ENCODE measurements at places on chromosomes 7 and 10.

DNA sequence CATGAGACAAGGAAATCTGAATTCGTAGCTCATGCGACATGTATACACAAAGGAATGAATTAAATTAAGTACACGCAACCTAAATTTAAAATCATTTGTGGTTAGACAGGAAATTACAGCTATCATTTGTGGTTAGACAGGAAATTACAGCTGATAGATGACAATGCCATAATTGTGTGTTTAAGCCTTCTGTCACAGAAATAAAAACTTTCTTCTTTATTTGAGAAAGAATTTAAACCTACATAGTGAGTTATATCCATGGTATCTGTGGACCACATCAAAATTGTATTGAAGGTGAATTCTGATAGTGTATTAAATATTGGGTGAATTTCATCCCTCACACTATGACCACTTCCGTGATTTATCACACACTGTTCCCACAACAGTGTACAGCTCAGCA lies 362.9 kb downstream of the MAGI2 start:
- no peak for DNase-seq

GRCh38 chr7:129376778-129377700 lies 57.2 kb upstream of the STRIP2 start:
- no peak for DNase-seq

GRCh38 chr7:55100544-55101327 lies 81.9 kb downstream of the EGFR start:
- no peak for DNase-seq

GRCh38 chr10:122878799-122879338 lies 512 bp downstream of the FAM24B start:
- no peak for DNase-seq

GRCh38 chr10:132948351-132948750 lies 6.0 kb upstream of the CFAP46 start:
- no peak for DNase-seq

GRCh38 chr7:114531326-114531725 lies 116.7 kb downstream of the FOXP2 start:
- no peak for DNase-seq

- no peak for DNase-seq
Observed at GRCh38 chr10:123852411-123852951, 39.1 kb downstream of the CPXM2 start.

DNA sequence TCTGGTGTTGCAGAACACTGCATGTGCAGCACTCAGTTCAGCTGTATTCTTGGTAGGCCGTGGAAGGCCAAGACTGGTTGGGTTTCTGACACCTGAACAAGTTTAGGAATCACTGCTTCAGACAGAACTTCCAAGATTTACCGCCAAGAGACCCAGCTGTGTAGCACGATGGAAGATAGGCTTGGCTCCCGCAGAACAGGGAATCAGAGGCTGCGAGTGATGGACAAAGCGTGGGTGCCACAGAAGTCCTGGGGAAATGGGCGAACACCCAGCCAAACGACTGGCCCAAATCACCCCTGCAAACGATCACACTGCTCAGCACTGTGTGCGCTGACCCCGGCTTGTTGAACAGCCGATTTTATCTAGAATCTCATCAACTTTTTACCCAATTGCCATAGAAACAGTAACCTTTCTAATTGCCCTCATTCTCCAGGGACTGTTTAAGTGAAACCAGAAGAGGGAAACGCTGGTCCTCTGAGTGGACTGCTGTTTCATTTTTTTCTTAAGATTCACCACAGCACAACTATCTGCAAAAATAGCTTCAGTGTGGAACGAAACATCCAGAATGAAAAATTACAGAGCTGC lies 17.9 kb downstream of the ZFAND2A start:
- no peak for DNase-seq

DNA sequence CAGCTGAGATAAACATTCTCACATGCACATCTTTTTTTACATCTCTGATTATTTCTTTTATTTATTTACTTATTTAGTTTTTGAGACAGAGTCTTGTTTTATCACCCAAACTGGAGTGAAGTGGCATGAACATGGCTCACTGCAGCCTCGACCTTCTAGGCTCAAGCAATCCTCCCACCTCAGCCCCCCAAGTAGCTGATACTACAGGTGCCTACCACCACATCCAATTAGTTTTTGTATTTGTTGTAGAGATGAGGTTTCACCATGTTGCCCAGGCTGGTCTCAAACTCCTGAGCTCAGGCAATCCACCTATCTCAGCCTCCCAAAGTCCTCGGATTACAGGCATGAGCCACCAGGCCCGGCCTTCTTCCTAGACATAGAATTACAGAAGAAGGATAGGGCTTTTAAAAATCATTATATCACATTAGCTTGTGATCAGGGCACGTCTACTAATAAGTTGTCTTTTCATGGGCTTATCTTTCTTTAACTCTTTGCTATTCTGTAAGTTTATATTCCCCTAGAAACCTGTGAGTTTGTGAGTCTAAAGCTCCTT lies 5.9 kb downstream of the ASB15 start:
- no peak for DNase-seq

DNA sequence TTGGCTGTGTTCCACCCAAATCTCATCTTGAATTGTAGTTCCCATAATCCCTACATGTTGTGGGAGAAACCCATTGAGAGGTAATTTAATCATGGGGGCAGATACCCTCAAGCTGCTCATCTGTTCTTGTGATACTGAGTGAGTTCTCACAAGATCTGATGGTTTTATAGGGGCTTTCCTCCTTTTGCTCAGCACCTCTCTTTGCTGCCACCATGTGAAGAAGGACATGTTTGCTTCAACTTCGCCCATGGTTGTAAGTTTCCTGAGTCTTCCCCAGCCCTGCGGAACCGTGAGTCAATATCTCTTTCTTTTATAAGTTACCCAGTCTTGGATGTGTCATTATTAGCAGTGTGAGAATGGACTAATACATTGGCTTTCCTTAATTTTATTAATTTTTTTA lies 527.8 kb downstream of the MDFIC start:
- no peak for DNase-seq

DNA sequence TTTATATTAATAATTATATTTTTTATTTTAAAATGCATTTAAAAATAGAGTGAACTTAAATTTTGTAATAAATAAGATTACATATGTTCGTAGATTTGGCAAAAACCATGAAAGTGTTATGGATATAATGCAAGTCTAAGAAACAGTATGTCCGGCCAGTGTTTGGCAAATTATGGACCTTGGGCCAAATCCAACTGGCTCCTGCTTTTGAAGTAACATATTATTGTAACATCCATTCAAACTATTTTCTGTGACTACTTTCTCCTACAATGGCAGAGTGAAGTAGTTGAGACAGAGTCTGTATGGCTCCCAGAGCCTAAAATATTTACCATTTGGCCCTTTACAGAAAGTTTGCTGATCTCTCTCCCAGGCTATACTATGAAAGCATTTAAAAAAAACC lies 38.9 kb downstream of the TMEM229A start:
- no peak for DNase-seq

DNA sequence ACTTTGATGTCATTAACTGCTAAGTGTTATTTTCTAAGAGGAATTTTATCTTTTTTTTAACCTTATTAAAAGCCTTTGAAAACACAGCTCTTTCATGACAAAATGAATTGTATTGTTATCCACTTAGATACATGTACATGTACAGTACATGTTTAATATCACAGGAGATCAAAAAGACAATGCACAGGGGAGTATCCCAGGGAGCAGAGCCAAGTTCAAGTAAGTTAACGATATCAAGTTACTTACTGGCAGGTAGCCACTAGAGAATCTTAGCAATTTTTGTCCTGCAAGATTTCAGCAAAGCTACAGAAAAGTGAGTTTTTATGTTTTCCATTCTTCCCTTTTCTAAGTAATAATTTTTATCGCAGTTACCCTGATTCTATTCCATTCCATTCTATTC lies 33.9 kb upstream of the ARL4A start:
- no peak for DNase-seq

DNA sequence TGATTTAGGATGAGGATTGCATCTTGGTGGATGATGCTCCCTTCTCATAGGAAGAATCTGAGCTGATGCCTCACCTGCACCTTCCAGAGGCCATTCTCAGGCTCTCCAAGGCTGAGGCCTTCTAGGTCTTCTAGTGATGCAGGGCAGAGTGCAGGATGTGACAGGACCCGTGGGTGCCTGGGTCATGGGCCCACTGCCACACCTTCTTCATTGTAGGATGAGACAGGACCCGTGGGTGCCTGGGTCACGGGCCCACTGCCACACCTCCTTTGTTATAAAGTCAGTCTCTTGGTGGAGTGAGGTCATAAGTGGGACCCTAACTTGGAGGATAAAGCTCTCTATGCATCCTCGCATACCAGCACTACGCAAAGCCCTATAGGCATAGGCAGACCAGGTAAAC lies 109.9 kb upstream of the TCERG1L start:
- DNase-seq, result no peak

DNA sequence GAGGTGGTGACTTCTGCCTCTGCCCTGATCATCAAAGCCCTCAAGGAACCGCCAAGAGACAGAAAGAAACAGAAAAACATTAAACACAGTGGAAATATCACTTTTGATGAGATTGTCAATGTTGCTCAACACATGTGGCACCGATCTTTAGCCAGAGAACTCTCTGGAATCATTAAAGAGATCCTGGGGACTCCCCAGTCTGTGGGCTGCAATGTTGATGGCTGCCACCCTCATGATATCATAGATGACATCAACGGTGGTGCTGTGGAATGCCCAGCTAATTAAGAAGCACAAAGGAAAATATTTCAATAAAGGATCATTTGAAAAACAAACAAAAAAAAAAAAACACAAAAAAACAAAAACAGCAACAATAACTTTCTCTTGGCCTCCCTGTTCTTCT lies 59.5 kb upstream of the TOMM7 start:
- DNase-seq, result no peak

GRCh38 chr7:15303357-15303756 lies 258.5 kb downstream of the AGMO start:
- DNase-seq, result no peak

GRCh38 chr7:128203047-128203491 lies 38.0 kb upstream of the LEP start:
- no peak for DNase-seq

DNA sequence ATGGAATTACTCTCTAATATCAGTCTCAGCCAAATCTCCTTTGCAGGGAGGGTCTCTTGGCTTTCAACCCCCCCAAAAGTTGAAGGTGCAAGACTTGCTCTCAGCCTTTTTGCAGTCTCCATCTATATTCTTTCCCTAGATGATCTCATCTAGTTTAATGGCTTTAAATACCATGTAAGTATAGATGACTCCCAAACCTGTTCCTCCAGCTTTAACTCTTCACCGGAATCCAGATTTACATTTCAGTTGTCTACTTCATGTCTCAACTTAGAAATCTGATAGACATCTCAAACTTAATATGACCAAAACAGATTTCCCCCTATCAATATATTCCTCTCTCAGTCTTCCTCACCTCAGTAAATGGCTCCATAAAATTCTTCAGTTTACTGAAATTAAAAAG lies 9.9 kb upstream of the TAS2R41 start:
- no peak for DNase-seq

DNA sequence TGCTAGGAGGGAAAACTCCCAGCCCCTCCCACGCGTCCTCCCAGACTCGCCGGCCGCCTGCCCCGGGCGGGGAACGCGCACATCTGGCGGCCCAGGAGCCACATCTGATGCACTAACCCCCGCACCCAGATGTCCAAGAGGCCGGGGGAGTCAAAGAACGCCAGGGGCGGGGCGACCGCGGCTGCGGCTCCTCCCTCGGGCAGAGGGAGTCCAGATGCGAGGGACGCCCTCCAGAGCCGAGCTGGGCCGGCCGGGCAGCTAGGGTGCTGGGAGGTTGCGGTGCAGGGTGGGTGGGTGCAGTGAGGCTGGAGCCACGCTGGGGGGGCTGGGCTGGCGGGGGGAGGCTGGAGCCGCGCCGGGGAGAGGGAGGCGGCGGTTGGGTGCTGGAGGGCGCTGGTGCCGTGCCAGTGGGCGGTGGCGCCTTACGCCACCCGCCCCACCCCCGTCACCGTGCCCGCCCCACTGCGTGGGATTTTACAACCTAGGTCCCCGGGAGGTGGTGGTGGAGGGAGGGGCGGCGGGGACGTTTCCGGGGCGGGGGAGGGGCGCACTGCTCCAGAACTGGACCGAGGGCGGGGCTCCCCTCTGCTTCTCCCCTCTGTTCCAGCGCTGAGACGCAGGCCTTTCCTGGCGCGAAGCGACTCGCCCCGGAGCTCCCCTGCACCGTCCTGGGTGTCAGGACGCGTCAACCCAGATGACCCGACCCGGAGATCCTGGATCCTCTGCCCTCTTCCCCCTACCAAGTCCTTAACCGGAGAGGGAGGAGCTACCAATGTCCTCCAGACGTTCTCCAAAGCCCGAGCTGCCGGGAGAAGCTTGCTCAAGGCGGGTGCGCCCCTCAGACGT lies 109.1 kb downstream of the REEP3 start:
- DNase-seq, result peak; percentile 76

DNA sequence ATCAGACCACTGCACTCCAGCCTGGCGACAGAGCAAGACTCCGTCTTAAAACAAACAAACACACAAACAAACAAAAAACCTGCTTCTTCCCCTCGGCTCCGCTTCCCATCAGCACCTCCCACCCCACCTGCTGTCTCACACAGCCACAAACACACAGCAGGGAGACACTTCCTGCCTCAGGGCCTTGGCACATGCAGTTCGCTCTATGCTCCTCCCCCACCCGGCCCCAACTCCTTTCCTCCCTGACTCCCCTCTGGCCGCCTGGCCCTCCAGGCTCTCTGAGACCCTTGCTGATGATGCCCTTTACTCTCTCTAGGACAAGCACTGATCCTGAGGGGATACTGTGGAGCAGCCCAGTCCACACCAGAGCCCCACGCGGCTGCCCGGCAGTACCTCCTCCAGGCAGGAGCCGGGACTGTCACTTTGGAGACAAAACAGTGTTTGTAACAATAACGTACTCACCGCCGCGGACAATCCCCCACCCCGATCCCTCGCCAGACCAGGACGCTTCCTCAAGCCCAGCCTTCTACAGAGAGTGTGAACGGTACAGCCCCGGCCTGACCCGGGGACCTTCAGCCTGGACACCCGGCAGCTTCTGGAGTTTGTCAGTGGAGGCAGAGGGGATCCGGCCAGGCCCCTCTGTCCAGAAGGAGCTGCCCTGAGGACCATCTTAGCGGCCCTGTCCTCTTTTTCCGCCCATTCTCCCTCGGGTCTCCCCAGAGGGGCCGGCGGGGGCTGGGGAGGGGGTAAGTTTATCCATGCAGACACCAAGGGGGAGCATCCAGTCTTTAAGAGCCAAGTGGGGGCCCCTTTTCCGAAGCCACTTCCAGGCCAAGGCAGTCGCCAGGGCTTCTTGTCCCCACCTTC lies 50.0 kb upstream of the GTF2IRD1 start:
- no peak for DNase-seq

DNA sequence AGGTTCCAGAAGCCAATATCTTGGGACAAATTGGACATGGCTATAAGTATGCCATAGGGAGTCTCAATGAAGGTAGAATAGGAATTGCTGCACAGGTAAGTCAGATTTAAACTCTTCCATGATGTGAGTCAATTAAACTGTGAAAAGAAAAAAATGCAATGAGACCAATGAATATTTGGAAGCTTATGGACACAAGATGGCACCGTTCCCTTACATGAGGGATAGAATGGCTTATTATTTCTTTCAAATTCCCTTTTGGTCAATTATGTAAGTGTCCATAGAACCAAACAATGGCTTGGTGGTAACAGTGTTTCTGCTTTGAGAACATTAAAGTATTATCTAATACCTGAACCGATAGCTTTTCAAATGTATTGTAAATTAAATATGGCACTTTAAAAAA lies 35.6 kb downstream of the ACADSB start:
- no peak for DNase-seq
